ENCODE measurements at places on chromosomes 7 and 10.

- DNase-seq = no peak
Observed at GRCh38 chr7:6385110-6385781, 62.5 kb downstream of the DAGLB start.

GRCh38 chr10:128527711-128528110 lies 401.5 kb upstream of the MKI67 start:
- no peak for DNase-seq

DNA sequence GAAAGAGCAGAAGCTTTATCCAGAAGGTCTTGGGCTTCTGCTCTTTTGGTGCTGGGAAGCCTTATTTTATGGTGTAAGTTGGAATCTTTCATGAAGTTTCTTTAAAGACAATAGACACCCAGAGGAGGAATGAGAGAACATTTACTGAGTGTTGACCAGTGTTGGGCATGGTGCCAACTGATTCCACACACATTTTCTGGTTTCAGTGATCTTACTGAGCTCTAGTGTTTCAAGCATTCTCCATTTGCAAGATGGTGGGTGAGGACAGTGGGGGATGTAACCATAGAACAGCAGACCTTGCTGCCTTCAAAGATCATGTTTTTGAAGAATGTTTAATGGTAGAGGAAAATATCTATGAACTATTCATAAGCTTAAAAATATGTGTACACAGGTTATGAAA lies 114.6 kb downstream of the LRMDA start:
- DNase-seq = no peak

GRCh38 chr7:50564171-50564570 lies 1.0 kb downstream of the DDC start:
- DNase-seq = no peak

DNA sequence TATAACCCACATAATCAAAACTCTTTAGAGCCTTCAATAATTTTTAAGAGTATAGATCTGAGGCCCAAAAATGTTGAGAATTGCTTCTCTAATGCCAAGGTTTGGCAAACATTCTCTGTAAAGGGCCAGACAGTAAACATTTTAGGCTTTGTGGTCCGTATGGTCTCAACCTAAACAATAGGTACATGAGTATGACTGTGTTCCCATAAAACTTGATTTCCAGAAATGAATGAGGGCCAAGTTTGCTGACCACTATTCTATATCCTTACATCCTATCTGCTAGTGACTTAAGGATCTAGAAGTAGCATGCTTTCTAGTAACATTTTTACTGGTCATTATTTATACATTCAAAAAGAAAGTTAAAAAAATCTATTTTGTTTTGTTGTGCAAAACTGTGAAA lies 58.9 kb downstream of the MPP7 start:
- DNase-seq = no peak

DNA sequence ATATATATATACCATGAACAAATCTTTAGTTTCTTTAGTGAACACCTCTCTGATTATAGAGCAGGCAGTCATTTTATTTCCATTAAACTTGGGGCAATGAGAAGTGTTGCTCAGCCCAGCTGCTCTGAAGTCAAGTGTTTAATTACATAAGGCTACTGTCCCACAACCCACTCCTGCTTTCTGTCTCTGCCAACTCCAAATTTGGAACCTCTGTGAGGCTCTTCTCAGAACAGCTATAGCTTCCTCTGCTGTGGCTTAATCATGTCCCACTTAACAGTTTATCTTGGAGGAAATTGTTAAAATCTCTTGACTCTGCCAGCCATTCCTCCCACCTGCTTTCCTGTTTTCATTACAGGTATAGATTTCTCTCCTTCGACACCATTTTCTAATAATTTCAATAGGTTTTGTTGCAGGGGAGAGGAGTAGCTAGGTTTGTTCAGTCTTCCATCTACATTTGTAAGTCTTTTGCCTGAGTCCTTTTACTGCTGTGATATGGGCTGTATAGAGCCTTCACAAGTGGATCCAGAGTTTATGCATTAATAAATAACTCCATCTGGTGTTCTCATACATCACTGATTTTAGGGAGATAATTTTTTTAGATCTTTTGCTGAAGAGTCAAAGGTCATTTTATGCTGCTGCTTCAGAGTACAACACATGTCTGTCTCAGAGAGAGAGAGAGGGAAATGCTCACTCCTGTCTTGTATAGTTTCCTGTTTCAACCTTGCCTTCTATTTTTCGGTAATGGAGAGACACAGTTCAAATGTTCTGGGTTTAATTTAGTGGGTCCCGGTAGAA lies 170.4 kb downstream of the WNT2 start:
- DNase-seq = no peak

GRCh38 chr7:90594751-90595317 lies 1.3 kb upstream of the CDK14 start:
- no peak for DNase-seq

DNA sequence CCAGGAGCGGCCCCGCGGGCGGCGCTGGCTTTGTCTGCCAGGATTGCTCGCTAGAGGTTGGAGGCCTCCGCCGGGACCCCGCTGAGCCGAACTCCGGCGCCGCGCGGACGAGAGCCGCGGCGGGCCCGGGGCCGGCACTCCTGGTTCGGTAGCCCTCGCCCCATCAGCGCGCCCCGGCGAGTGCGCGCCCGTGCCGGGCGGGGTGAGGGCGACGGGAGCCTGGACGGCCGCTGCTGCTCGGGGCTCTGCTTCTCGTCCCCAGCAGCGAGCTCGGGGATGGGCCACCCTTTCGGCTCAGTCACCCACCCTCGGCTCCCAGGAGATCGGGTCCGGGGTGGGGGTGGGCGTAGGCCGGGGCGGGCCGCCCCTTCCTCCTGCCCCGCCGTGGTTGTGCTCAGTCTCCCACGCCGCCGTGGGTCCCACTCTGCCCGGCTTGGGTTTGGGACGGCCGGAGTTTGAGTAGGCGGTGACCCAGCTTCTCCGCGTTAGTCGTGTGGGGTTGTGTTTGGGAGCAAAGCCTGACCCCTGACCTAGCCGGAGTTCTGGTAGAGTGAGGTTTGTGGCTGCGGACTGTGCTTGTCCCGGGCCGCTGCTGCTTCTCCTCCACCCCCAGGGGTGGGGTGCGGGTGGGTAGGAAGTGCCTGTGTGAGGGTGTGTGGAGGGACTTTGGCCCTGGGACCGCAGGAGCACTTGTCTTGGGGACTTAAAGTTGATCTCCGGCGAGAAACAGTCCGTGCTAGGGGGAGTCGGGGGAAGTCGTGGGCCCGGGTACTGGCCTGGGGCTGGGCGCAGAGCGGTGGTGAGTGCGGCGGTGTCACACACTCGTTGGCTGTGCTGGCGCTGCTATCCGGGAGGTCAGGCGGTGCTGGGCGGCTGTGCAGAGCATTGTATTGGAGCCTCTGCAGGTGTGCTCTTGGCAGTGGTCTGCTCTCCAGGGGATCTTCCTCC lies 677 bp downstream of the TSPAN14 start:
- DNase-seq = peak; percentile 83

DNA sequence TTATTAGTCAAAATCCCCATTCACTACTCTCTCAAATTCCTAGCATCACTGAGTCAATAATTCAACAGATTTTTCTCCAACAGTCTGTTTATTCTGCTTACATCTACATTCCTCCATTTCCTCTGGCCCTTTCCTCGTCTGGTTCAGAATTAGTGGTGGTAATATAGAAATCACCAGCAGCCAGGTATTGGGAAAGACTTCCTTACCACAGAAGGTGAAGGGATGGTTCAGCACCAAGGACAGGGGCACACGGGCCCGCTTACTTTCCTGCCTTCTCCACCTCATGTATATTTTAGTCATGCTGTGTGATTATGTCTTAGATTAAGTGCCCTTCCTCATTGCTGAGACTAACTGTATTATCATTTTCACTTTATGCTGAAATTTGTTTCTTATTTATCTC lies 70.4 kb upstream of the APBB1IP start:
- peak; percentile 79 for DNase-seq

DNA sequence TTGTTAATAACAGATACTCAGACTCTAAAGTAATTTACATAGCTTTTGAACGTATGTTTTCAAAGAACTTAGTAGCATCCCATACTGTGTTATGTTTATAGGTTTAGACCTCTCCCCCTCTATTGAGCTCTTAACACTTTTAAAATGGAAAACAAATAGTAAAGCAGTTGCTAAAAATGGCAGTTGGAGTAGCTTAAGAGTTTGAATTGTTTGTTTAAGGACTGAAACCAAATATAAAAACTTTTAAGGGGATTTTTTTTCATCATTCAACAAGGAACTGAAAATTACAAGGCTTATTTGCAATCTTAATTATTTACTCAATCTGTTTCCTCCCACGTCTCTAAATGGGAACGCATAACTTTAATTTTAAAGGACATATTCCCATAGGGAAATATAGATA lies 1.6 kb upstream of the SPAG6 start:
- DNase-seq = no peak

GRCh38 chr7:44066494-44067063 lies 1.2 kb upstream of the PGAM2 start:
- DNase-seq = no peak

DNA sequence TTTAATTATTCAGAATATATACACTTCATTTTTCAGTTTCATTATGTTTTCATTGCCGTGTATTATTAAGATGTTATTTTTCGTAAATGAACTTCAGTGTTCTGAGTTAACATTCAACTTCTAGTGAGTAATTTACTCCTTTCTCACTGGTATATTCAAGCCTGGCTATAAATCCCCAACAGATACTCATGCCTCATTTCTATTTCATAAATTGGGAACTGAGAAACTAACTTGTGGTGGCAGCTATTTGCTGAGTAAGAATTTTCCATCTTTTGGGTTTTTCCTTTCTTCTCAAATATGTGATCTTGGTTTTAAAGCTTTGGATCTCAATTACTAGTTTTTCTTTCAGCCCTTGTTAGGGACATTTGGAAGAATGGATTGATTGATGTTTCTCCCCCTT lies 281.1 kb downstream of the CDK14 start:
- no peak for DNase-seq

Data from activated CD4-positive, alpha-beta T cell treated with anti-CD3 and anti-CD28 coated beads, Interleukin-2, amount 10 ng/mL, durations not matched to agents 24 days and 14 days (primary cell).